IMR-90 (cell line): ENCODE measurements at places on chromosomes 7 and 10. TPM values are rescaled to one million over a fixed set of nuclear protein-coding genes. Genes with fewer than 3 reads are reported as not detected.

DNA sequence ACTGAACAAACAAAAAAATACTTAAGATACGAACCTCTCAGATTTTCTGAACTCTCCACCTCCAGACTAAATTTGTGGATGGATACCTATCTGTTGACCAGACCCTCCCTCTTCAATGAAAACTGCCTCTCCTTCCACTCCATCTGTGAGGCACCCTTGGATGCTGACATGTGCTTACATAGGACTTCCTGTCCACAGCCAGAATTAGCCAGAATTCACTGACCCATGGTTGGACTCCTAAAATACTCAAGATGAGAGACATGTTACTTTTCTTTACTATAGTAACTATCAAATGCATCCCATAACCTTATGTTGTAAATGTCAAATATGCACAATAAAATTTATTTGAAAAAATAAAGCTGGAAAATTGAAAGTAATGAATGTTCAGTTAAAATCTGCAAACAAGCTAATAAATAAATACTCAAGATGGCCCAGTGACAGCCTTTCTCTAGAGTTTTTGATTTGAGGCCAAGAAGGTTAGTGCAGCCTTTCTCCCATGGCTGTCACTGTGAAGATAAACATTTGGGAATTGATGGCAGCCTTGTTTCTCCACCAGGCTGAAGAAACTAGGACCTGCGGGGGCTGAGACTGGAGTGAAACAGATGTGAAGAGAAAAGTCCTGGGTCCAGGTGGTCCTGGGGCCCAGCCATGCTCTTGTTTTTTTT, 287.0 kb downstream of the ZEB1 start:
- H3K27ac ChIP-seq, result no peak overlapping the region
- no peaks in the 10 kb centered on the region for H3K36me3 ChIP-seq
- peaks cover 7% of the 10 kb centered on the region for H3K4me1 ChIP-seq
- H3K27me3 ChIP-seq, result no peaks in the 10 kb centered on the region
- DNase-seq, result no peak

- no peak overlapping the region for H3K4me3 ChIP-seq
- no peak for DNase-seq
- H3K27ac ChIP-seq, result no peak overlapping the region
- no peaks in the 10 kb centered on the region for H3K4me1 ChIP-seq
Observed at GRCh38 chr7:24863626-24864025, 106.4 kb upstream of the GSDME start.

GRCh38 chr7:102122026-102122425, 164.6 kb upstream of the SH2B2 start:
- H3K27me3 ChIP-seq, result no peaks in the 10 kb centered on the region
- DNase-seq, result peak; percentile 61
- H3K36me3 ChIP-seq, result 0 out of 2 replicates have a peak, but pooled peaks cover 3% of the 10 kb centered on the region
- H3K4me3 ChIP-seq, result no peak overlapping the region
- H3K27ac ChIP-seq, result peak overlapping the region; percentile 99

DNA sequence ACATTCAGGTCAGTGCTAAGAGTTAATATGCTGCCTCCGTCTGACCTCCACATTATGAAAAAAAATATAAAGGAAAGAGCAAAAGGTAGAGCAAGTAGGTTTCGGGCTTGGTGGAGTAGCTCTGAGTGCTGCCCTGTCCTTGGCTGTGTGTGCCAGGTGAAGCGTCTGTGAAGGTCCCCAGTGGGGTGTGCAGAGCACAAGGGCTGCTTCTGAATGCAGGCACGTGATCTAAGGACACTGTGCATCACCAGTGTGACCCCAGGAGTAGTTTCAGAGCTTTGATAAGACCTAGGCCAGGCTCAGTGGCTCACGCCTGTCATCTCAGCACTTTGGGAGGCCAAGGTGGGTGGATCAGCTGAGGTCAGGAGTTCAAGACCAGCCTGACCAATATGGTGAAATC, 36.0 kb downstream of the KLF6 start:
- H3K4me3 ChIP-seq, result no peak overlapping the region
- H3K27me3 ChIP-seq, result no peaks in the 10 kb centered on the region
- H3K4me1 ChIP-seq, result peaks cover 11% of the 10 kb centered on the region
- no peaks in the 10 kb centered on the region for H3K36me3 ChIP-seq
- DNase-seq, result no peak

DNA sequence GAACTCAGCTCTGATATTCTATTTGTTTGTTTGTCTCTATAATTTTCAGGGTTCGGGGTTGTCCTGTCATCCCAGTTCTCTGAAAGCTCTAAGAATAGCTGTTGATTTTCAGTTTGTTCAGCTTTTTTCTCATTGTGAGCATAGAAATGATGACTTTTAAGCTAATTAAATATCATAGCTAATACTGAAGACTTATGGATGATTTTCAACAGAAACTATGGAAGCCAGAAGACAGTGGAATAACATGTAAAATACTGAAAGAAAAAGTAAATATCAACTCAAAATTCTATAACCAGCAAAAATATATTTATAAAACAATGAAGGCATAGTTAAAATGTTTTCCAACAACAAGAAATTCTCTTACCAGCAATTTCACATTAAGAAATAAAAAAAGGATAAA, 96.4 kb upstream of the ETV1 start:
- no peaks in the 10 kb centered on the region for H3K4me1 ChIP-seq
- H3K27me3 ChIP-seq, result no peaks in the 10 kb centered on the region
- H3K27ac ChIP-seq, result no peak overlapping the region
- H3K4me3 ChIP-seq, result no peak overlapping the region
- DNase-seq, result no peak

DNA sequence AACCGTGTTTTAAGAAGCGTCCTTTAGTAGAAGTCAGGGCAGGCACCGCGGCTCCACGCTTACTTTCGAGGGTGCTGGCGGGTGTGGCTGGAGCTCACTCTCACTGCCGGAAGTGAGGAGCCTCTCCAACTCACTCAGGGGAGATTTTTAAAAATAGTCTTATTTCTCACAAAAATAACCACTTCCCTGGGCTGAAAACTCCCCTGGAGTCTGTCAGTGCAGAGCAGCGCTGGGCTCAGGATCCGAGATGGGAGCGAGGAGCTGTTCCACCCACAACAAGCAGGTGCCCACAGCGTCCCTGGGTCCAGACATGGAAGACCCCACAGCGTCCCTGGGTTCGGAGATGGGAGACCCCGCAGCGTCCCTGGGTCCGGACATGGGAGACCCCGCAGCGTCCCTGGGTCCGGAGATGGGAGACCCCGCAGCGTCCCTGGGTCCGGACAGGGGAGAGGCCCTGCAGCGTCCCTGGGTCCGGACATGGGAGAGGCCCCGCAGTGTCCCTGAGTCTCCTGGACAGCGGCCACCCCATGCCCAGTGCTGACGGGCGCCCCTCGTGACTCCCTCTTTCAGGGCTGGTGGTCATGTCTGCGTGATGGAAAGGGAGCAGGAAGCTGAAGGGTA, 51.2 kb downstream of the VIPR2 start:
- no peaks in the 10 kb centered on the region for H3K36me3 ChIP-seq
- H3K27me3 ChIP-seq, result no peaks in the 10 kb centered on the region
- no peaks in the 10 kb centered on the region for H3K4me1 ChIP-seq
- H3K27ac ChIP-seq, result no peak overlapping the region
- H3K4me3 ChIP-seq, result no peak overlapping the region

DNA sequence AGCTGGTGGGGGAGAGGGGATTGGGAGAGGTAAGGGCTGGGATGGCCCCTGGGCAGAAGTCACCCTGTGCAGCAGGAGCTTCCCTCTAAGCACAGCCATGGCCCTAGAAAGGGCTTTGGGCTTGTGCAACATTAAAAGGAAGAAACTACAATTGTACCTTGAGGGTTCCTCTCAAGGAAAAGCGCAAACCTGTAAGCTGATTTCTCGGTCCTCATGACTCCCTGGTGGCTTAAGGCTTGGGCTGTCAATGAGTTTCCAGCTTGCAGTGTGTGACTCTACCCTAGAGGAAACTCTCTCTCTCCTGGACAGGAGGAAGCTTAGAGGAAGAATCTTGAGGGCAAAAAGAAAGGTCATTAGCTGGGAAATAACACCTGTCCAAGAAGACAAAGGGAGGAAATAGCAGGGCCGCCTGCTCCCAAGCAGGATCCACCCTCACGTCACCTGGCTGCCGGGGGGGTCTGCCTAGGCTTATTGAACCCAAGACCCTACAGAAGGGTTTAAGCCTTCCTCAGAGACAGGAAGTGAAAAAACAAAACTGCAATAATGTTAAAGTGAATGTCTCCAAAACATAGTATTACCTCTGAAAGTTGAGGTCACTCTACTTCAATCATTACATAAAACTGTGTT, 112.5 kb downstream of the WDR11 start:
- H3K27me3 ChIP-seq, result no peaks in the 10 kb centered on the region
- H3K27ac ChIP-seq, result no peak overlapping the region
- H3K4me1 ChIP-seq, result no peaks in the 10 kb centered on the region
- H3K4me3 ChIP-seq, result no peak overlapping the region
- H3K36me3 ChIP-seq, result no peaks in the 10 kb centered on the region

DNA sequence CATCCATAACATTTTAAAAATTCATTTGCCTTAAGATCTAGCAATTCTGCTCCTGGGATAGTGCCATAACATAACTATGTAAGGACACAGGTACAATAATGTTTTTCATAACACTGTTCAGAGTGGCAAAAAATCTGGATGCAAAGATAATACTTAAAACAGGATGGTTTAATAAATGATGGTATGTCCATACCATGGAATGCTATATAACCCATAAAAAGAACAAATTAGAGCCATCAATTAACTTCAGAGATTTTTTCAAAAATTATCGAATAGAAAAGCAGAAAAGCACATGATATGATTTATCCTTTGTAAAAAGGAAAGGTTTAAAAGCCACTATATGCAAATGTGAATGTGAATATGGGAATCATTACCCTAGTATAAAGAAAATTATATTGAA, 193.4 kb upstream of the LRRN3 start:
- no peak overlapping the region for H3K4me3 ChIP-seq
- no peak overlapping the region for H3K27ac ChIP-seq
- no peak for DNase-seq
- no peaks in the 10 kb centered on the region for H3K4me1 ChIP-seq

DNA sequence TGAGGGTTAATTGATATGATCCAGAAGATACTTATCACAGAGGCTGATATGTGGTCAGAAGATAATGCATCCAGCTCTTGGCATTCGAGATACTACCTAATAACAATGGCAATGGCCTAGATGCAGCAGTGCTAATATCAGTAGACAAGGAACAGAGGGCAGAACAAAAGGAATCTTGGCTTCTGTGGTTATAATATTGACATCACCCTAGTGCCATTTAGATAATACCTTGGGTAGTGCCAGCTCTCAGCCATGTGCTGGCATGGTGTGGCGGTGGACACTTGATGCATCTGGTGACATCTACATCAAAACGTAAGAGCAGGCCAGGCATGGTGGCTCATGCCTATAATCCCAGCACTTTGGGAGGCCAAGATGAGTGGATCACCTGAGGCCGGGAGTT, 101.8 kb downstream of the CALN1 start:
- no peak overlapping the region for H3K27ac ChIP-seq
- no peaks in the 10 kb centered on the region for H3K36me3 ChIP-seq
- no peak for DNase-seq
- no peaks in the 10 kb centered on the region for H3K4me1 ChIP-seq

DNA sequence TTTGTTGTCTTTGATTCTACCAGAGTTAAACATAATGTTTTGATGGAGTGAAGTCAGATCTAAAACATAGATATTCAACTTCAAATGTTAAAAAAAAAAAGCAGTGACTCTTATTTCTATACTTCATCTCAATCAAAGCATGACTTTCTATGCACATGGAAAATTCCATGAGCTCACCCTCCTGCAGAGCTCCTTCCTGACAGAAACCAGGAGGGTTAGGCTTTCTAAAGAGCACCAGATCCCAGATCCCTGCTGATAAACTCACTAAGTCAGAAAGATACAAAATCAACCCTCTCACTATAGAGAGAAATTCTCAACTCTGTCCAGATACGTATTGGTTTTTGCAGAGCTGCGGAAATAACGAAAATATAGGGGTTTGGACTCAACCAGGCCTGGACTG, 122.6 kb downstream of the FAM107B start:
- H3K27me3 ChIP-seq, result peaks cover 3% of the 10 kb centered on the region
- H3K27ac ChIP-seq, result no peak overlapping the region
- no peak overlapping the region for H3K4me3 ChIP-seq
- peak; percentile 3 for DNase-seq

DNA sequence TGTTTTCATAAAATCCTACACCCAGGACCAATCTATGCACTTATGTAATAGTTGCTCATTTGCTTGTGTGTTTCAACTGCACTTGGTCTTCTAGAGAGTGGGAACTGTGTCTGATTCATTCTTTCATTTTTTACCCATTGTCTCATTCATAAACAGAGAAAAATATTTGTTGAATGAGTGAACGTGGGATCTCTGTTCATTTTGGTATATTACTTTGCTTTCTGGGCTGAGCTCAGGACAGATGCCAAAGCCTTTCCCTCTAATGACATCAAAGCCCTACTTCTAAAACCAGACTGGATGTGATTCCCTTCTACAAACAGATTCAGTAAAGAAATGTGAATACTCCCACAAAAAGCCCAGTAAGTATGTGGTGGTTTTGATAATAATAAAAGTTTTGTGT, 145.2 kb downstream of the ST7 start:
- H3K27me3 ChIP-seq, result no peaks in the 10 kb centered on the region
- H3K27ac ChIP-seq, result no peak overlapping the region
- H3K36me3 ChIP-seq, result no peaks in the 10 kb centered on the region
- no peak overlapping the region for H3K4me3 ChIP-seq
- peaks cover 5% of the 10 kb centered on the region for H3K4me1 ChIP-seq
- peak; percentile 99 for DNase-seq

DNA sequence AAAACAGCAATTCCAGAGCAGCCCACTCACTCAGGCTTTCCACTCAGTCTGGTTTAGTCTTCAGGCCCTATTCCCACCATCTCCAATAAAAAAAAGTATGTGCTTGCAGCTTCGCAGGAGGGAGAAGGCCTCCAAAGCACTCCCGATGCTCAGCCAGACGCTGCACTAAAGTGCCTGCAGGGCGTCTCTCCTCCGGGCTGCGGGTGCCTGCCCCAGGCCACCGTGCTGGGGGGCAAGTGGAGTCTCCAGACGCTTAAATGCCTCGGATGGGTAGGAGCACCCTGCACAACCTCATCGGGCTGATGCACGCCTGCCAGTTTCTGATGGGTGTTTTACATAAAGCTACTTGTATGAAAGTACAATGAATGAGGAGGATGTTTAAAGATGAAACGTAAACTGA, 31.3 kb upstream of the NCAPG2 start:
- no peak overlapping the region for H3K27ac ChIP-seq
- no peak for DNase-seq
- H3K4me3 ChIP-seq, result no peak overlapping the region
- no peaks in the 10 kb centered on the region for H3K27me3 ChIP-seq
- peaks cover 31% of the 10 kb centered on the region for H3K36me3 ChIP-seq

DNA sequence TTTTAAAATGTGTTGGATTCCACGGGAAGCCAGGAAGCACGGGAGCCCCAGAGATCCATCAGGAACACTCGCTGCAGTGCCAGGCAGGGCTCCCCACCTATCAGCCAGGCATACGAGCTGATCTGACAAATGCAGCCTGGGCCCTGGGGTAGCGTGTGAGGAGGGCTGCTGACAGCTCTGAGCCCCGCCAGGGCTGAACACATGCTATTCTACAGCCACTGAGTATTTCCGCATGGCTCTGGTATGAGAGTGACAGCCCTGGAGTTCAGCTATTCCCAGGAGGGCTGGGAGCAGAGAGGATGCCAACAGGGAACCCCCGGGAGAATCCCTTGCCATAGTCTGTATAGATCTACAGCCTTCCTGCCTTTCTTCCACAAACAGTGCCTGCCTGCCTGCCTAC, 237.3 kb upstream of the ZMIZ1 start:
- no peaks in the 10 kb centered on the region for H3K36me3 ChIP-seq
- peaks cover 11% of the 10 kb centered on the region for H3K27me3 ChIP-seq
- H3K4me1 ChIP-seq, result peaks cover 16% of the 10 kb centered on the region
- DNase-seq, result no peak
- no peak overlapping the region for H3K4me3 ChIP-seq

FBXL13 gene
- total RNA-seq, result 0.36 and 0.83 TPM in 2 replicates

DOCK4 gene
- 12.2 and 14.2 TPM in 2 replicates for total RNA-seq

DYNC1I1 gene
- under 0.01 TPM in 1 of 2 replicates, not detected in the other for total RNA-seq

JCAD gene
- 16.8 and 18.9 TPM in 2 replicates for total RNA-seq

NEUROD6 gene
- not detected in 2 replicates for total RNA-seq
